ENCODE measurements at places on chromosomes 13 and 19. TPM values are rescaled to one million over a fixed set of nuclear protein-coding genes. Genes with fewer than 3 reads are reported as not detected.

DNA sequence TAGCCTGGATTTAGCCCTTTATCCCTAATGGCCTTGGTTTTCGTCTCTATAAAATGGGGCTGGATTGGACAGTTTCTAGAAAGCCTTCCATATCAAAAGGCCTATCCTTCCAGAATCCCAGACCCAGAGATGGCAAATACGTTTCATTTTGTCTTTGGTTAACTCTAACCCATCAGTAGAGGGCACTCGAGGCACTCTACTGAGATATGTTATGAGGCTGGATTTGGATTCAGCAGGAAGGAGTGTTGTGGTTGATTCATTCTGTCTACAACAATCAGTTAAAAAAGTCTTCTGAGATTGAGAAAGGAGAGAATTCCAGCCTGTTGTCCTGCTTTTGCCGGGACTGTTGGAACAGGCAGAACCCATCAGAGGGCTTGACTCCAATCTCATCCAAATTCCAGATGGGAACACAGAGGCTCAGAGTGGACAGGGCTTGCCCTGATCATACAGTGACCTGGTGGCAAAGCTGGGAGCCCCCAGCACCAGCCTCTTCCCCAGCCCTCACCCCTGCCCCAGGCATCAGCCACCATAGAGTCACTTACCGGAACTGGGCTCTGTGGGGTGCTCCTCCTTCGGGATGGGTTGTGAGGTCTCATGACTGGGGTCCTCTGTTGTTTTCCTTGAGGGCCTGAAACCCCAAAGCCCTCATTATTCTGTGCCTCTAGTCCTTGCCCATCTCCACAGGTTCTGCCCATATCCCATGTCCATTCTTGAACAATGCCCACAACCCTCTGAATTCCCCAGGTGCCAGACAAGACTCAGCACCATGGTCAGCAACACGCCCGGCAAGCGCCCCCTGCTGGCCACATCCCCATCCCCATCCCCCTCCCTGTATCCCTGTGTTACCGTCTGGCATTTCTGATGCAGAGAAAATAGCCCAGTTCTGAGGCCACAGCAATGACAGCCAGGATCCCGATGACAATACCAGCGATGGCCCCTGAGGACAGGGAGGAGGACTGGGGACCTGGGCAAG, 12.3 kb upstream of the ZNF180 start:
- H3K4me3 ChIP-seq = no peak overlapping the region
- H3K27me3 ChIP-seq = peaks cover 6% of the 10 kb centered on the region
- H3K4me1 ChIP-seq = no peaks in the 10 kb centered on the region
- H3K27ac ChIP-seq = no peak overlapping the region
- DNase-seq = peak; percentile 41

Gene FUT1
- 0.16 TPM for total RNA-seq

Gene CAPN12
- 12.2 TPM for total RNA-seq

Gene RRAS
- total RNA-seq = 8.4 TPM

GRCh38 chr13:48962281-48962680, 13.4 kb upstream of the FNDC3A start:
- H3K4me3 ChIP-seq = no peak overlapping the region
- H3K4me1 ChIP-seq = no peaks in the 10 kb centered on the region

Gene RNASEH2B
- 105 TPM for total RNA-seq

Data from activated CD8-positive, alpha-beta T cell treated with anti-CD3 and anti-CD28 coated beads, Interleukin-2, amount 10 ng/mL, durations not matched to agents 7 days and 5 days (primary cell).